ENCODE measurements at places on chromosomes 7 and 10. TPM values are rescaled to one million over a fixed set of nuclear protein-coding genes. Genes with fewer than 3 reads are reported as not detected.

- DNase-seq: no peak
- no peaks in the 10 kb centered on the region for H3K36me3 ChIP-seq
- H3K27me3 ChIP-seq: no peaks in the 10 kb centered on the region
- no peak overlapping the region for H3K4me3 ChIP-seq
- peaks cover 37% of the 10 kb centered on the region for H3K4me1 ChIP-seq
- no peak overlapping the region for H3K27ac ChIP-seq
Observed at GRCh38 chr7:151792086-151792485, 84.8 kb downstream of the PRKAG2 start.

- peaks cover 4% of the 10 kb centered on the region for H3K4me1 ChIP-seq
- H3K27me3 ChIP-seq: no peaks in the 10 kb centered on the region
- no peaks in the 10 kb centered on the region for H3K36me3 ChIP-seq
Observed at GRCh38 chr7:116342125-116342524, 131.8 kb downstream of the TES start.

DNA sequence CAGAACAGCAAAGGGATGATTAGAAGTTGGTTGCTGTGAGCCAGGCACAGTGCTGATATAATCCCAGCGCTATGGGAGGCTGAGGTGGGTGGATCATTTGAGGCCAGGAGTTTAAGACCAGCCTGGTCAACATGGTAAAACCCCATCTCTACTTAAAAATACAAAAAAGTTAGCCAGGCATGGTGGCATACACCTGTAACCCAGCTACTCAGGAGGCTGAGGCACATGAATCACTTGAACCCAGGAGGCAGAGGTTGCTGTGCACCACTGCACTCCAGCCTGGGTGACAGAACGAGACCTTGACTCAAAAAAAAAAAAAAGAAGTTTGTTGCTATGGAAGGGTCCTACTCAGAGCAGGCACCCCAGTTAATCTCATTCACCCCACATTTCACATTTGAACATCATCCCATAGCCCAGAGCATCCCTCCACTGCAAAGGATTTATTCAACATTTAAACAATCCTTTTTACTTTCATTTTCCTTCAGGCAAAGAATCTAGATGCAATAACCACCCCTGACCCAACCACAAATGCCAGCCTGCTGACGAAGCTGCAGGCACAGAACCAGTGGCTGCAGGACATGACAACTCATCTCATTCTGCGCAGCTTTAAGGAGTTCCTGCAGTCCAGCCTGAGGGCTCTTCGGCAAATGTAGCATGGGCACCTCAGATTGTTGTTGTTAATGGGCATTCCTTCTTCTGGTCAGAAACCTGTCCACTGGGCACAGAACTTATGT is 4.1 kb downstream of the IL6 start:
- H3K4me1 ChIP-seq: no peaks in the 10 kb centered on the region
- H3K4me3 ChIP-seq: no peak overlapping the region
- H3K36me3 ChIP-seq: no peaks in the 10 kb centered on the region
- DNase-seq: no peak
- H3K27ac ChIP-seq: no peak overlapping the region
- peaks cover 3% of the 10 kb centered on the region for H3K27me3 ChIP-seq

- no peaks in the 10 kb centered on the region for H3K27me3 ChIP-seq
- DNase-seq: no peak
- no peaks in the 10 kb centered on the region for H3K4me1 ChIP-seq
- H3K4me3 ChIP-seq: no peak overlapping the region
Observed at GRCh38 chr7:47951374-47951773, 3.1 kb upstream of the PKD1L1 start.

GRCh38 chr7:33888166-33888565 is 17.2 kb upstream of the BMPER start:
- DNase-seq: no peak
- no peaks in the 10 kb centered on the region for H3K27me3 ChIP-seq
- no peaks in the 10 kb centered on the region for H3K4me1 ChIP-seq
- no peaks in the 10 kb centered on the region for H3K36me3 ChIP-seq

GRCh38 chr10:103181244-103181643 is 11.8 kb downstream of the NT5C2 start:
- H3K4me3 ChIP-seq: no peak overlapping the region
- peaks cover 15% of the 10 kb centered on the region for H3K4me1 ChIP-seq
- peak; percentile 62 for DNase-seq
- peaks cover 10% of the 10 kb centered on the region for H3K36me3 ChIP-seq
- no peak overlapping the region for H3K27ac ChIP-seq

Gene AHR
- total RNA-seq: 120 TPM

- no peaks in the 10 kb centered on the region for H3K4me1 ChIP-seq
- DNase-seq: no peak
- no peaks in the 10 kb centered on the region for H3K27me3 ChIP-seq
- no peaks in the 10 kb centered on the region for H3K36me3 ChIP-seq
Observed at GRCh38 chr7:133861876-133862275, 265.3 kb upstream of the LRGUK start.

GRCh38 chr7:116740231-116740630 is 68.2 kb downstream of the MET start:
- H3K36me3 ChIP-seq: no peaks in the 10 kb centered on the region
- H3K4me1 ChIP-seq: no peaks in the 10 kb centered on the region
- H3K4me3 ChIP-seq: no peak overlapping the region
- no peak overlapping the region for H3K27ac ChIP-seq
- no peaks in the 10 kb centered on the region for H3K27me3 ChIP-seq

DNA sequence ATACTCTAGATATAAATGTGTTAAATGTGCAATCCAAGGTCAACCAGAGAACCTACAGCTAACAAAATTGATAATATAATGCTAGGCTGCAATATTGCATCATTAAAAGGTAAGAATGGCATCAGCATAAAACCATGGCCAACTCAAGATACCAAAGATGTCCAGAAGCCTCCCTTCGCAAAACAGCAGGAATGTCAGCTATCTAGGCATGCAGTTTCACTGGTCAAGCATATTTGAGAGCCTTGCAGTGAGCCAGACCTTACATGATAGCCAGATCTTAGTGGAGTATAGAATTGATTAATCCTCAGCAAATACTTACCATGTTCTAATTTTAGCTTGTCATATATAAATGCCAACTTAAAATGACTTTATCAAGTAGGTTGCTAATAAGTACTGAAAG is 138.8 kb downstream of the ZEB1 start:
- H3K4me3 ChIP-seq: no peak overlapping the region
- H3K27ac ChIP-seq: no peak overlapping the region
- no peaks in the 10 kb centered on the region for H3K4me1 ChIP-seq

Gene OR9A2
- not detected for total RNA-seq

DNA sequence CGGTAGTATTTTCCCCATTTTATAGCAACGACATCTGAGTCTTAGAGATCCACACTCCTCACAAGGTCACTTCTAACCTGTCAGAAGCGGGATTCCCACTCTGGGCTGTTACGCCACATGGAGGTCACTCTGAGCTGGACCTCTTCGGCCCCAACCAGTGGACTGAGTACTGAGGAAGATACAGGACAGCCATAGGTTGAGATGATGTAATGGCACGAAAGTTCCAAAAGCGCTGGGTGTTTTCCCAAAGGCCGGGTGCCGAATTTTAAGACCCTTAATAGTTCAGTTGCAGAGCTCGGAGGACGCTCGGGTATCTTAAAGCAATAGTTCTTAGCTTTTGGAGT is 699 bp downstream of the GHITM start:
- peak overlapping the region; percentile 96 for H3K4me3 ChIP-seq
- DNase-seq: no peak
- peaks cover 35% of the 10 kb centered on the region for H3K36me3 ChIP-seq
- no peaks in the 10 kb centered on the region for H3K27me3 ChIP-seq

- H3K36me3 ChIP-seq: no peaks in the 10 kb centered on the region
- H3K4me3 ChIP-seq: no peak overlapping the region
- DNase-seq: no peak
- H3K27ac ChIP-seq: no peak overlapping the region
- no peaks in the 10 kb centered on the region for H3K4me1 ChIP-seq
- no peaks in the 10 kb centered on the region for H3K27me3 ChIP-seq
Observed at GRCh38 chr10:116632596-116633215, 12.0 kb downstream of the PNLIPRP2 start.

- no peaks in the 10 kb centered on the region for H3K36me3 ChIP-seq
- DNase-seq: no peak
- no peak overlapping the region for H3K27ac ChIP-seq
- no peak overlapping the region for H3K4me3 ChIP-seq
Observed at GRCh38 chr7:137969828-137970227, 32.1 kb downstream of the CREB3L2 start.

Gene TAC1
- total RNA-seq: not detected

GRCh38 chr7:121761399-121761798 is 111.6 kb upstream of the PTPRZ1 start:
- H3K4me3 ChIP-seq: no peak overlapping the region
- no peaks in the 10 kb centered on the region for H3K27me3 ChIP-seq
- H3K4me1 ChIP-seq: no peaks in the 10 kb centered on the region
- H3K36me3 ChIP-seq: no peaks in the 10 kb centered on the region

Gene CUL1
- total RNA-seq: 41.4 TPM

Measured in CD4-positive, CD25-positive, alpha-beta regulatory T cell (primary cell).